ENCODE measurements at places on chromosomes 1 and 21.
A peak's percentile ranks its signal among the peaks of the same experiment; 100 is the strongest.

- no peak for DNase-seq
These were observed 12.1 kb upstream of the C1orf174 start for GRCh38 chr1:3911981-3912808.

DNA sequence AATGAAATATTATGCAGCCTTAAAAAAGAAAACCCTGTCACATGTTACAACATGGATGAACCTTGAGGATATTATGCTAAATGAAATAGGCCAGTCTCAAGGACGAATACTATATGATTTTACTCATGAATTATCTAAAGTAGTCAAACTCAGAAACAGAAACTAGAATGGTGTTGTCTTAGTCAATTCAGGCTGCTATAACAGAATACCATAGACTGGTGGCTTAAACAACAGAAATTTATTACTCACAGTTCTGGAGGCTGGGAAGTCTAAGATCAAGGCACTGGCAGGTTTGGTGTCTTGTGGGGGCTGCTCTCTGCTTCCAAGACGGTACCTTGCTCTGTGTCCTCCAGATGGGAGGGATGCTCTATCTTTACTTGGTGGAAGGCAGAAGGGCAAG lies 113.8 kb upstream of the DNAH14 start:
- DNase-seq, result no peak

DNA sequence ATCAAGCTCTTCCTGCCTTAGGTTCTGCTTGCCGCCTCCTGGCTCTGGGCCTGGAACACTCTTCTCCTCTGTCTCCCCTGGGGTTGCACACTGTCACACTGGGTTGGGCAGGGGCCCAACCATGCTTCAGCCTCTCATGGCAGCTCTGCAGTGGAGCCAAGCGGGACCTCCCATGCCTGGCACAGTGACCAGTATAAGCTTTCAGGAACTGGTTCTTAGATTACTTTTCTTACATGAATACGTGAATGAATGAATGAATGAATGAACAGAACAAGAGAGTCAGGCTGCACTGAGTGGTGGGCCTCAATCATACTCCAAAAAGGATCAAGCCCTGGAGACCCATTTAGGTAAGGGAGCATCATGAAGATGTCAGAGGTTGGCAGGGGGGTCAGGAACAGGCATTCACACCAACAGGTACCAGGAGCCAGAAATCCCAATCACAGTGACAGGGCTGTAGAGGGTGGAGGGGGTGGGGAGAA lies 30.8 kb upstream of the TMEM125 start:
- no peak for DNase-seq

- no peak for DNase-seq
These were observed 17.9 kb downstream of the PROX1 start for GRCh38 chr1:214005708-214006107.

GRCh38 chr1:3610527-3611169 lies 660 bp downstream of the MEGF6 start:
- DNase-seq, result no peak

DNA sequence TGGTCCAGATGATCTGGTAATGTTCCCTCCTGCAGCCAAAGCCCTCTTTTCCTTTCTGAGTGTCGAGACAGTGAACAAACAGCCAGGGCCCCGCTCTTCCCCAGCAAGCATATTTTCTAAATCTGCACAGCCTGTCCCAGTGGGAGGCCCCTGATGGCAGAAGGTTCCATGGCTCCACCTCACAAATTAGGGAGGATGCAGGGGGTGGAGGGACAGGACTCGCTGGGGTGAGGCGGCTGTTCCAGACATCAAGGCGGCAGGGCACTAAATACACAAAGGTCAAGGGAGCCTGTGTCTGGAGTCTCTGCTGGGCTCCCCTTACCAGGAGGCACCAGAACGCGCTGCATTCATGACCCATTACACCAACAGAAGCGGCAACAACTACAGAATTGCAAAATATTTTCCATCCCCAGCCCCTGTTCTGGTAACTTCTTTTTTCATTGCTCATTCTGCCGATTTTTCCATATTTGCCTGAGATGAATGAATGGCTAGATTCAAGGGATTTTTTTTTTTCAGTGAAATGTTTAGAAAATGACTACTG lies 27.0 kb upstream of the PRELP start:
- no peak for DNase-seq

DNA sequence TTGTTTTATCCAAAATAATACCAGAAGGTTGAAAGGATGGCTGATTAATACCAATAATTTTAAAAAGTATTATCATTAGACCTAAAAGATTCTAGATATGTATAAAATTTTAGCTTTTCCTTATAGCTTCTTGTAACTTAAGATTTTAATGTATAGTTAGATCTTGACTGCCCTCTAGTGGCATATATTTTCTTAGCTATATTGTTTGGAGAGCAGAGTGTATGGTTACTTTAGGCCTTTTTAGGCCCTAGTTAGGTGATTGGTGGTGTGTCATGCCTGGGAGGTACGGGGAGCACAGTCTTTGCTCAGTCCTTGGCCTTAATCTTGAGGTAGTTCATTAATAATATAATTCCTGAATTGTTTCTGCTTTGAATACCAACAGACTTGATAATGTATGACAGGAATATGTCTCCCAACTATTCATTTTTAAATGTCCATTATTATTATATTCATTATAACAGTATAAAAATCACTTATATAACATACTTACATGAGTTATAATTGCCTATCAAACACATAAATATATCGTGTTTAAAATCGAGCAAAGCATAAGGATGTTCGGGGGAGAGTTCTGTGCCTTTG lies 328.4 kb downstream of the ZP4 start:
- peak; percentile 67 for DNase-seq
